Motor neuron (in vitro differentiated cells): ENCODE measurements at places on chromosomes 3 and 15. TPM values are rescaled to one million over a fixed set of nuclear protein-coding genes. Genes with fewer than 3 reads are reported as not detected.

Gene CYP8B1
- 0.14 and 0.26 TPM in 2 replicates for total RNA-seq

Gene FBXL22
- total RNA-seq, result 2.3 and 2.4 TPM in 2 replicates

Gene GOLGA6D
- total RNA-seq, result 0.14 and 0.21 TPM in 2 replicates

Gene GPR62
- 2.3 and 2.4 TPM in 2 replicates for total RNA-seq

Gene CIB2
- total RNA-seq, result 19.3 and 22.7 TPM in 2 replicates

Gene NPAP1
- 0.04 and 0.93 TPM in 2 replicates for total RNA-seq

Gene SLC49A4
- total RNA-seq, result 5.9 and 6.3 TPM in 2 replicates

Gene QRICH1
- total RNA-seq, result 66.8 and 68.6 TPM in 2 replicates

Gene PLSCR5
- not detected in 2 replicates for total RNA-seq

Gene AP3B2
- 38.8 and 41.8 TPM in 2 replicates for total RNA-seq

Gene LNP1
- total RNA-seq, result 1.1 and 2.0 TPM in 2 replicates

Gene SLC27A2
- 2.5 and 3.6 TPM in 2 replicates for total RNA-seq

Gene PIGBOS1
- 16.2 and 20.8 TPM in 2 replicates for total RNA-seq

Gene FBLN2
- 233 and 263 TPM in 2 replicates for total RNA-seq

Gene CD200R1
- 0.10 and 0.22 TPM in 2 replicates for total RNA-seq

Gene CPEB1
- total RNA-seq, result 0.19 and 0.70 TPM in 2 replicates

Gene GASK1A
- total RNA-seq, result 0.54 and 0.75 TPM in 2 replicates

Gene ZNF502
- 9.0 and 9.1 TPM in 2 replicates for total RNA-seq

Gene CHDH
- 0.64 and 0.82 TPM in 2 replicates for total RNA-seq

Gene PAK6
- 3.7 and 6.1 TPM in 2 replicates for total RNA-seq

Gene SNX22
- total RNA-seq, result 3.2 TPM in 2 replicates

Gene CHRM5
- 0.29 and 0.32 TPM in 2 replicates for total RNA-seq

Gene HTD2
- total RNA-seq, result 7.6 and 12.8 TPM in 2 replicates

Gene SERPINI2
- 0.52 TPM in 1 of 2 replicates, not detected in the other for total RNA-seq

Gene CSPG4
- total RNA-seq, result 2.4 and 2.6 TPM in 2 replicates

Gene PHLDB2
- total RNA-seq, result 2.5 and 3.2 TPM in 2 replicates

Gene EPHB1
- 13.7 and 18.5 TPM in 2 replicates for total RNA-seq

Gene TRPM1
- total RNA-seq, result 0.05 and 0.14 TPM in 2 replicates

Gene CHRFAM7A
- 1.8 and 3.3 TPM in 2 replicates for total RNA-seq

Gene CCR3
- 0.57 and 0.97 TPM in 2 replicates for total RNA-seq

Gene RBP2
- 0.38 TPM in 1 of 2 replicates, not detected in the other for total RNA-seq

Gene DNAH12
- 0.36 and 0.54 TPM in 2 replicates for total RNA-seq

Gene AMIGO3
- total RNA-seq, result 2.5 and 3.1 TPM in 2 replicates

Gene DPPA2
- total RNA-seq, result 0.21 TPM in 1 of 2 replicates, not detected in the other

Gene DAZL
- total RNA-seq, result 0.14 and 0.19 TPM in 2 replicates

Gene REC114
- total RNA-seq, result not detected in 2 replicates

Gene CLDN18
- total RNA-seq, result 0.32 and 0.73 TPM in 2 replicates

Gene OXTR
- total RNA-seq, result 0.36 and 0.41 TPM in 2 replicates
